ENCODE measurements at places on chromosomes 3 and 15.

DNA sequence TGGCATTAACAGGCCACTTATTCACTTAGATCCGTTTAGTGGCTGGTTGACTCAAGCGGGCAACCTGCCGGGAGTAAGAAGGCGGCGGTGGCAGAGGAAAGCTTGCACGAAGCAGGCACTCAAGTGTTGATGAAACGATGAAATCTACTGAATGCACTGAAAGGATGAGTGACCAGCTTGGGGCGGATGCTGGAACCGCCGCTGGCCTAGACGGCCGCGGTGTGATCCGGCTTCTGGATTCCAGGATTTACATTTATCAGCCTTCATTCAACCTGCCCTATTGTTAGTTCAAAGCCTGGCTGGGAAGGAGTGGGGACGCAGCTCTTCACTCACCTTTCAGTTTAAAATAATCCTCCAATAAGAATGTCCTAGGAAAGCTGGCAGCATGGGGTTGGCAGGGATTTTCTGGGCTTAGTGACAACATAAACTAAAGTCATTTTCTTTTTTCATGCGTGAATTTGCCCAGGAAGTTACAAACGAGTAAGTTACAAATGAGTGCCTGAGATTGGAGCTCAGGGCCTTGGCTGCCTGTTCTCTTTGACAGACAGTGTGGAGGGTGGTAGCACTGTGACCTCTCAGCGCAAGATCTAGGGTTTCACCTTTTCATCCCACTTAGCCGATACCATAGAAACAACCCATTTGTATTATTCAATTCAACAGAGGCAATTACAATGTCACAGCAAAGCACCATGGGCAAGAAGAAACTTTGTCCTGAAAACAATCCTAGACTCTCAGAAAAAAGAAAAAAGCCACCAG is 1.1 kb upstream of the PLCH1 start:
- DNase-seq = no peak

DNA sequence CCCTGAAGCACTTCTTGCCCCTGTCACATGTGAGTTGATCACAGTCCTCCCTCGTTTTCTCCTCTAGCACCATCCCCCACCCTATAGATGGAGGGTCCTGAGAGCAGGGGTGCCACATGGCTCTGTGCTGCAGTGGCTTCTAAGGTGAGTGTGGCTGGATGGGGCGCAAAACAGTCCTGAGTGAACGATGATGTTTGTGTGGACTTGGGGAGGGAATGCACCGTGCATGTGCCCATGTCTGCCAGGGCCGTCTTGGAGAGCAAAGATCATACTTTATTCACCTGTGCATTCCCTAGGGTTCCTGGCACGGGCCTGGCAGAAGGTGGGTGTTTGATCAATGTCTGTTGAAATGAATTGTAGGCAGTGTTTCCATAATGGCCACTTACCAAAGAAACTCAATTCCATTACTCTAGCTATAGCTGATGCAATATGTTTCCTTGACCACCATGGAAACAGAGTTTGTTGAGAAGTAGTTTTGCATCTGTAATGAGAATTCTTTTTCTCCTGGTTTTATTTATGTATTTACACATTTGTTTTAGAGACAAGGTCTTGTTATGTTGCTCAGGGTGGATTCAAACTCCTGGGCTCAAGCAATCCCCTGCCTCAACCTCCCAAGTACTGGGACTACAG is 58.0 kb downstream of the ABTB1 start:
- DNase-seq = no peak

DNA sequence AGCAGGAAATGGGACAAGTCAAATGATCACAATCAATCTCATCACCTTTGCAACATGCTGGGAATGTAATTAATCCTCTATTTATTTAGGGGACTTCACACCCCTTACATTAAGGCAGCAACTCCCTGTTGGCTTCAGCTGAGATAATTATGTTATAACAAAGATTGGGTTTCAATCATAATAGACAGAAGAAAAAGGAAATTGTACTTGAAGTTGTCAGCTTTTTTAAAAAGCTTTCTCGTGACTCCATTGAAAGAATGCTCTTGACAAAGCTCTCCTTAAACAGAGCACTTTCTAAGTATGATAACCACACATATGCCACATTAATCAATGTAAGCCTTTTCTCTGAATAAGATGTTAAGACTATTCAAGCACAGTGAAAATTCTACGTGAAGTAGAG is 65.7 kb downstream of the SHQ1 start:
- DNase-seq = no peak

GRCh38 chr3:149605902-149606301 is 51.9 kb downstream of the WWTR1 start:
- DNase-seq = no peak

GRCh38 chr15:65343374-65343981 is 34.3 kb downstream of the IGDCC3 start:
- no peak for DNase-seq

- DNase-seq = no peak
Measured at GRCh38 chr3:160860346-160860745, 104.3 kb downstream of the PPM1L start.

DNA sequence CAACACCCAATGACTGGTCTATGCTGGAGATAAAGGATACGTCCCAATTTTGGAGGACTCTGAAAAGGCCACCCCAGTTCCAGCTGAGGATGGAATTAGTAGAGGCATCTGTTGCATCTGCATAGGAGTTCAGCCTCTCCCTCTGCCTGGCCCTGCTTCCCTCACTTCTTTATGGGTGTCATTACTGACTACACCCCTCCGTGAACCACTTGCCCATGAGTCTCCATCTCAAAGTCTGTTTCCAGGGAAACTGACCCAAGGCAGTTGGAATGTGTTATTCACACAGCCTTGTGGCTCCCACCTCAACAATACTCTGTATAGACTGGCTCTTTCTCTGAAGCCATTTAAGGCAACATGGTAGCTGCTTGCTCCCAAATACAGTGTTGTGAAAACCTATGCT is 21.4 kb upstream of the PCOLCE2 start:
- no peak for DNase-seq

GRCh38 chr3:61297821-61298220 is 46.6 kb upstream of the FHIT start:
- DNase-seq = no peak

DNA sequence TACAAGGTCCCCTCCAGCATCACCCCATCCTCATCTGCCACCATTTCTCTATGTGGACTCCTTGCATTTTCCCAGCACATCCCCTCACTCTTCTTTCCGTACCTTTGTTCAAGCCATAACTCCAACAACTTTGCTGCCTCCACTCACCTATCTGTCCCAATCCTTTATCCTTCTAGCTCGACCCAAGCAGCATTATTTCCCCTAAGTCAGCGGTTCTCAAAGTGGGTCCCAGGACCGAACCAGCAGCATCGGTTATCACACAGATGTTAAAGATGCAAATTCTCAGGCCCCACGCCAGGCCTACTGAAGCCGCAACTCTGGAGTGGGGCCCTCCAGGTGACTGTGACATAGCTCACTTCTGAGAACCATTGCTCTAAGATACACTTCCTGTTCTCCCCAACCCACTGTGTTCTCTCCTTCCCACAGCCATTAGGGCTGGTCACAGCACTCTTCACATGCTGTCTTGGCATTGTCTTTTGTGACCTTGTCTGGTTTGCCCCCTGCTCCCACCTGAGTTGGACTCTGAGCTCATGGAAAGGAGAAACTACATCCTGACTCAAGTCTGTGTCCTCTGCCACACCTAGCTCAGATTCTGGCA is 56.2 kb downstream of the AAGAB start:
- DNase-seq = no peak

GRCh38 chr3:69005071-69005790 is 8.3 kb downstream of the EOGT start:
- DNase-seq = no peak

DNA sequence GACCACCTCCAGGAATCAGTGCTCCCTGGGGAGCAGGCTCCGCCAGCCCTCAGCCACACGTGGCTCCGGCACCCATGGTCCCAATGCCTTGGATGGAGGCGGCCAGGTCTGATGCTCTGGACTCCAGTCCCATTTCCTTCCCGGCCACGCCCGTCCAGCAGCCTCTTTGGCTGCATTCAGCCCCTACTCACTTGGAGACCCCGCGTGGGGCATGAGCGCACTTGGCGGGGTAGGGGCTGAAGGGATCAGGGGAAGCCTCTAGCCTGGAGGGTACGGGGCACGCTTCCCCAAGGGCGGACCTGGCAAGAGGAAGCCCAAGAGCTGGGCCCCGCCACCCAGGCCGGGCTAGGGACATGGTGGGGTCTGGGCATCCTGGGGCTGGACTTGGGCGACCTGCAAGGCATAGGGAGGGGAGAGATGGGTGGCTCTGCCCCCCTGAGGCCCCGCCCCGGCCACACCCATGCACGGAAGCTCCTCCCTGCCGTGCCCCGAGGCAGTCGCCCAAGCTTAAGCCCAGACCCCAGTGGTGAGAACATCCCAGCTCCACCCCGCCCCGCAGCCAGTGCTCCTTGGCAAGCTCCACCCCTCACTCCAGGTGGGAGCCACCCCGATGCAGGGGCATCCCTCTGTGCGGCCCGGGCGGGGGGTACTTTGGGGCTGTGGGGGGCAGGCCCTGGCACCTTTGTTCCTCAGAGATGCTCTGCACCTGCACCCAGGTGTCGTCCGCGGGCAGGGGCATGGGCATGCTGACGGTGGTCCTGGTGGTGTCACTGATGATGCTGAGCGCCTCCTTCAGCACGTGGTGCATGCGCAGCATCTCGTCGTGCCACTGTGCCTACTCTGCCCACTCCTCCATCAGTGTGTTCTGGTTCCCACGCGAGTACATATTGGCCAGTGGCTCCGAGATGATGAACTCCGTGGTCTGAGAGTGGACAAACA is 163.5 kb downstream of the GOLGA6L4 start:
- DNase-seq = no peak

GRCh38 chr3:111910806-111911205 is 51.7 kb downstream of the PHLDB2 start:
- DNase-seq = no peak

DNA sequence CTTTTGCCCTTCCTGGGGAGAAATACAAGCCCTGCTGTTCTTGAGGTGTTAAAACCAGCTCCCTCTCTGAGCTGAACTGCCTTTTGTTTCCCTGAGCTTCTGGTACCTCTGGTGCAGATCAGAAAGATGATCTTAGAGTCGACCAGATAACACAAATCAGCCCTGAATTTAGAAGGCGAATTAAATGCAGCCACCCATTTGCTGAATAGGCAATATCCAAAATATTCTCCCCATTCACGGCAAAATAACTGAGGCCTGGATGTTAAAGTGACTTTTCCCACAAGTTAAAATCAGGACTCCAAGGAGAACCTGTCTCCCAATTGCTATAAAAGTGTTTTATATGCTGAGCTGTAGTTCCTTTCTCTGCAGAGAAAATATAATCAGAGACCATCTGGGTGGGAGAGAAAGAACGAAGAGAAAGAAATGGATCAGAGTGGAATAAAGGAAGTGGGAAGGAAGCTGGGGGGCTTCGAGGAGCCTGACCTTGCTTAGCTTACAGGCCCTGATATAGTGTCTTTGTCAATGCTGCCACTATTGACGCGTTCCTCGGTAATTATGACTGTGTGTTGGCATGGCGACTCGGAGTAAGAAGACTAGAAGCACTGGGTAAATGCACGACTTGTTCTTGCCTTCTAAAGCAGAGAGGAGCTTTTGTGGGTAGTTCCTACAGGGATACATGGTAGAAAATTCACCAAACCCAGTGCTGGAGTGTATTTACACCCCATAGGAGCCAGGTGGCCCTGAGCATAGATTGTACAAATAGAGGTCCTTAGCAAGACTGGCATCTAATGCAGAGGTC is 47.5 kb upstream of the POLG start:
- no peak for DNase-seq

DNA sequence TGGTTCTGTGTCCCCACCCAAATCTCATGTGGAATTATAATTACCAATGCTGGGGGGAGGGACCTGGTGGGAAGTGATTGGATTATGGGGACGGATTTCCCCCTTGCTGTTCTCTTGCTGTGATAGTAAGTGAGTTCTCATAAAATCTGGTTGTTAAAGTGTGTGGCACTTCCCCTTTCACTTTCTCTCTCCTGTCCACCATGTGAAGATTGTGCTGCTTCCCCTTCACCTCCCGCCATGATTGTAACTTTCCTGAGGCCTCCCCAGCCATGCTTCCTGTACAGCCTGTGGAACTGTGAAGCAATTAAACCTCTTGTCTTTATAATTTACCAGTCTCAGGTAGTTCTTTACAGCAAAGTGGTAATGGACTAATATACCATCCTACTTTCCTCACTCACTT is 289.6 kb downstream of the EFHB start:
- no peak for DNase-seq

GRCh38 chr3:122021811-122022401 is at the start of gene ILDR1:
Gene ILDR1, minus strand, starts transcription at chr3:122022247. Its CDS starts 170 bp downstream, at chr3:122022077.
- DNase-seq = peak; percentile 33

GRCh38 chr15:66008940-66009562 is 139.8 kb downstream of the RAB11A start:
- no peak for DNase-seq

DNA sequence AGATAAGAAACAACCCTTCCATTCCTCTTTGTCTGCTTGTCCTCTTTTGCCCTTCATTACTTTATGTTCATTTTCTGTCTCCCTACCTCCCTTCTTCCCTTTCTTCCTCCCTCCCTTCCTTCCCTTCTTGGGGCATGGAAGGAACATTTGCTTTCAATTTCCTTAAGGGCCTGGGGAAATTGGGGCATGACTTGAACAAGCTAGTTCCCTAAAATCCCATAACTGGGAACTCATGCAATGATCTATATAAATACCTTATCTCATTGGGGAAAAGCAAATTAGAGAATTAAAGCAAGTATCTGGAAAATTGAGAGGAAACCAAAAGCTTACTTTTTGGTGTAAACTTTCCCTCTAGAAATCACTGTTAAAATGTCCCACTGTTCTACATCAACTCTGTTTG is 35.7 kb downstream of the BOC start:
- no peak for DNase-seq

DNA sequence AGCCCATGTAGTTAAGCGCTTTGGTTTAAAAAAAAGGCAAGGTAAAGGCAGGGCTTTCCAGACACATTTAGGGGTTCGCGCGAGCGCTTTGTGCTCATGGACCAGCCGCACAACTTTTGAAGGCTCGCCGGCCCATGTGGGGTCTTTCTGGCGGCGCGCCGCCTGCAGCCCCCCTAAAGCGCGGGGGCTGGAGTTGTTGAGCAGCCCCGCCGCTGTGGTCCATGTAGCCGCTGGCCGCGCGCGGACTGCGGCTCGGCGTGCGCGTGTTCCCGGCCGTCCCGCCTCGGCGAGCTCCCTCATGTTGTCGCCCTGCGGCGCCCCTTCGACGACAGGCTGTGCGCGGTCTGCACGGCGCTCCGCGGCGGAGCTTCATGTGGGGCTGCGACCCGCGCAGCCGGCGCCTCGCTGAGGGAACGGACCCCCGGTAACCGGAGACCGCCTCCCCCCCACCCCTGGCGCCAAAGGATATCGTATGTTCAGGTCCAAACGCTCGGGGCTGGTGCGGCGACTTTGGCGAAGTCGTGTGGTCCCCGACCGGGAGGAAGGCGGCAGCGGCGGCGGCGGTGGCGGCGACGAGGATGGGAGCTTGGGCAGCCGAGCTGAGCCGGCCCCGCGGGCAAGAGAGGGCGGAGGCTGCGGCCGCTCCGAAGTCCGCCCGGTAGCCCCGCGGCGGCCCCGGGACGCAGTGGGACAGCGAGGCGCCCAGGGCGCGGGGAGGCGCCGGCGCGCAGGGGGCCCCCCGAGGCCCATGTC is 927 bp downstream of the SMAD6 start:
- DNase-seq = peak; percentile 31
